ENCODE measurements at places on chromosomes 2 and 18.

DNA sequence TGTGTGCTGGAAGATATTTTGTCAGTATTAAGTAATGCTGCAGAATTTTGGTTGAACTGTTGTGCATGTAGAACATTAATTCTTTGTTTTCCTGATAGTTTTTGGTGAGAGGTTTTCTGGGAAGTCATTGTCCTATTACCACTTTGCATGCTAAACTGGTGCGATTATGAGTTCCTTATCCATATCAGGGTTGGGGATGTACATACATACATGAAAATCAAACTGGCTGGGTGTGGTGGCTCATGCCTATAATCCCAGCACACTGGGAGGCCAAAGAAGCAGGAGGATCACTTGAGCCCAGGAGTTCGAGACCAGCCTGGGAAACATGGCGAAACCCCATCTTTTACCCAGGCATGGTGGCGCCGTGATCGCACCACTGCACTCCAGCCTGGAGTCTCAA, 34.6 kb downstream of the ASAP2 start:
- DNase-seq: no peak

- DNase-seq: no peak
These were observed 48.3 kb downstream of the RFTN2 start for GRCh38 chr2:197626965-197627625.

GRCh38 chr2:167916756-167917155, 330.6 kb downstream of the STK39 start:
- no peak for DNase-seq

DNA sequence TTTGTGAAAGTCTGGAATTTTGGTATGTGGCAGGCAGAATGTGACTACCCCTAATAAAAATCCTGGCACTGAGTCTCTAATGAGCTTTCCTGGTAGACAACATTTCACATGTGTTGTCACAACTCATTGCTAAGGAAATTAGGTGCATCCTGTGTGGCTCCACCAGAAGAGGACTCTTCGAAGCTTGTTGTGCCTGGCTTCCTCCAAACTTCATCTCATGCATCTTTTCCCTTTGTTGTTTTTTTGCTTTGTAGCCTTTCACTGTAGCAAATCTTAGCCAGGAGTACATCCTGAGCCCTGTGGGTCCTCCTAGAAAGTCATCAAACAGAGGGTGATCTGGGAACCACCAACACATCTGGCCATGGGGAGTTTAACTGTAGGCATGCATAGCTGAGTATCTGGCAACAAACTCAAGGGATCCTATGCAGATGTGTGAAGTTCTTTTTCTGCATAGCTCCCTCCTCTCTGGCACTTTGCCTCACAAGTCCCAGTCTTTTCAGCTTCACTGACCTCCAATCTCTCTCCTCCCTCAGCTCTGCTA, 42.1 kb upstream of the SERTAD2 start:
- no peak for DNase-seq

- peak; percentile 63 for DNase-seq
These were observed 138.8 kb upstream of the ID2 start for GRCh38 chr2:8543060-8543382.

DNA sequence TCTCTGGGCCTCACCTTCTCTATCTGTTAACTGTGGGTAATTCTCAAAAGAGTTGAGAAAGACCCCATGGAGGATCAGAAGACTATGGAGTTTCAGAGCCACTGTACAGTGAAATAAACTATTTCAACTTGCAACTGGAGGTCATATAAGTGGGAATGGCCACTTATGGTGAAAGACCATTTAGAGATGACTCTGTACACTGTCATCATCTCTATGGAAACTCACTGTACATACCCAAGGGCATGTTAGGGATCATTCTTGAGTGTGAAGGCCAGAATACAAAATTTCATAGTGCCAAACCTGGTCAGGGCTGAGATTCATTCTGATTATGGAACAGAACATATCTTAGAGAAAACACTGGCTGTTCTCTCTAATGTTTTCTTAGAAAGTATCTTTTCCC, 149.3 kb downstream of the KLHL14 start:
- no peak for DNase-seq

DNA sequence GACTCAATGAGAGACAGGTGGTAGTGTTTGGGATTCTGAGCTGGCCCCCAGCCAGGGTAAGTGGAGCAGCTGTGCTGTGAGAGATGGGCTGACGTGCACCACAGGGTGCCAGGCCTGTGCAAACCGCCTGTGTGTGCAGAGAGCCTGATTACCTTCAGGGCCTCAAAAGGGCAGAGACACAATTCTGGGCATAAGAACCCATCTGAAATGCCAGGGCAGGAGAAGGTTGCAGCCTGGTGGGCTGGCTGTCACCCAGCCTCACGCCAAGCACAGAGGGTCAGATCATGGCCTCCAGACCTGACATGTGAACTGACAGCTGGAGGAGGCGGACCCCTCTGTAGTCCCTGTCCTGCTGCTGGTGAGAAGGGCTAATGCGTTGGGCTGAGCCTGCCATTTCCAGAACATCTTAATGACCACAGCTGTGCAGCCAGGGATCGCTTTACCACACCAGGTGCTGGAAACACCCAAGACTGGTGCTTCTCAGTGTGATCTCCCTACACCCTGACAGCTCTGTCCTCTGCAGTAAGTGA, 100.9 kb downstream of the ARL4C start:
- peak; percentile 72 for DNase-seq
